ENCODE measurements at places on chromosomes 4 and X.

- no peak for DNase-seq
These were observed 33.8 kb downstream of the CLDN2 start for GRCh38 chrX:106954041-106954440.

DNA sequence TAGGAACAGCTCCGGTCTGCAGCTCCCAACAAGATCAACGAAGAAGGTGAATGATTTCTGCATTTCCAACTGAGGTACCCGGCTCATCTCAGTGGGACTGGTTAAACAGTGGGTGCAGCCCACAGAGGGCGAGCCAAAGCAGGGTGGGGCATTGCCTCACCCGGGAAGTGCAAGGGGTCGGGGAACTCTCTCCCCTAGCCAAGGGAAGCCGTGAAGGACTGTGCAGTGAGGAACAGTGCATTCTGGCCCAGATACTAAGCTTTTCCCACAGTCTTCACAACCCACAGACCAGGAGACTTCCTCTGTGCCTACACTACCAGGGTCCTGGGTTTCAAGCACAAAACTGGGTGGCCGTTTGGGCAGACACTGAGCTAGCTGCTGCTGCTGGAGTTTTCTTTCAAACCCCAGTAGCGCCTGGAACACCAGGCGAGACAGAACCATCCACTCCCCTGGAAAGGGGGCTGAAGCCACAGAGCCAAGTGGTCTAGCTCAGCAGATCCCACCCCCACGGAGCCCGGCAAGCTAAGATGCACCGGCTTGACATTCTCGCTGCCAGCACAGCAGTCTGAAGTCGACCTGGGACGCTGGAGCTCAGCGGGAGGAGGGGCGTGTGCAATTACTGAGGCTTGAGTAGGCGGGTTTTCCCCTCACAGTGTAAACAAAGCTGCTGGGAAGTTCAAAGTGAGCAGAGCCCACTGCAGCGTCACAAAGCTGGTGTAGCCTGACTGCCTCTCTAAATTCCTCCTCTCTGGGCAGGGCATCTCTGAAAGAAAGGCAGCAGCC, 84.6 kb downstream of the THOC2 start:
- no peak for DNase-seq

GRCh38 chr4:74203467-74203866, 45.5 kb downstream of the MTHFD2L start:
- no peak for DNase-seq

DNA sequence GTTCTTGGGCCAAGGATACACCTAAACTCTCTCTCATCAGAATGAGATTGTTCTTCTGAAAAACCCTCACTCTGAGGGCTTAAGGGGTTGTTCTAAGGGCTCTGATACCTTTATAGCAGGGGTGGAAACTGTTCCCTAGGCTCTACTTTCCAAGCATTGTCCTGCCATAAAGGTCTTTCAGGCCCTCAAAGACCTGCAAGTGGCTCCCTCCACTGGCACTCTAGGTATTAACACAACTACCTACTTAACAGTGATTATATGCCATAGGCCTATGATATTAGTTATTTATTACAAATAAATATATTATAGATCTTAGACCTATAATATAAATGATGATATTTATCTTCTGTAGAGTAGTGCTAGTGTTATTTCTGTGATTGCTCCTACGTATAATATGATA, 473.7 kb upstream of the RPS6KA3 start:
- no peak for DNase-seq

GRCh38 chr4:120839974-120840751, 82.4 kb downstream of the PRDM5 start:
- no peak for DNase-seq

- DNase-seq = no peak
These were observed 12.8 kb downstream of the NAP1L3 start for GRCh38 chrX:93660575-93660974.

DNA sequence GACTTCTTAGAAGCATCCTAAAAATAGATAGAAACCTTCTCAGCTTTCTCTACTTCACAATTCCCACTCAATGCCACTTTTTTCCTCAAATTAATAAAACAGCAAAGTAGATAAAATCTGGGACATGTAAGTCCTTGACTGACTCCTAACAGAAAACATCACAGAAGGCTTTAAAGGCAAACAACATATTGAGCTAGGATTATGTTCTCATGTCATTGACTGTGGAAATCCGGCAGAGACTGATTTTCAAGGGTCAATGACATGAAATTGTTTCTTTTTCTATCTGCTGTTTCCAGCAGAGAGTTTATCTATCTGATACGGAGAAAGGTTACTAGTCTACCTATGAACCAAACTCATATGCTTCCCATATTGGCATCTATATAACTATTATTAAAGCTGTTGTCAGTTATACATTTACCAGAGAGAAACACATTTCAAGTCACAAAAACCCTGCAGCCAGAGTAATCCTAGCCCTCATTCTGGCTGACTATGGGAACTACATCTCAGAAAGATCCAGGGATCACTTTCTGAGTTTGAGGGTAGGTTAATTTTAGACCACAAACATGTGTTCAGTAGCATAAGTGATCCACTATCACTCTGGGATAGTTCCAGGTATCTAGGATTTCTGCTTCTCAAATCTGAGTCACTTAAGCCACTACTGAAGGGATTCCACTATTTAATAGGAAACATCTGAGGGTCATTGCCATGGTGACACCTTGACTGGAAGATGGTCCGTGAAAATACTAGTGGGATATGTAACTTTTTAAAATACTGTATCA, 147.6 kb downstream of the PPP3CA start:
- no peak for DNase-seq

DNA sequence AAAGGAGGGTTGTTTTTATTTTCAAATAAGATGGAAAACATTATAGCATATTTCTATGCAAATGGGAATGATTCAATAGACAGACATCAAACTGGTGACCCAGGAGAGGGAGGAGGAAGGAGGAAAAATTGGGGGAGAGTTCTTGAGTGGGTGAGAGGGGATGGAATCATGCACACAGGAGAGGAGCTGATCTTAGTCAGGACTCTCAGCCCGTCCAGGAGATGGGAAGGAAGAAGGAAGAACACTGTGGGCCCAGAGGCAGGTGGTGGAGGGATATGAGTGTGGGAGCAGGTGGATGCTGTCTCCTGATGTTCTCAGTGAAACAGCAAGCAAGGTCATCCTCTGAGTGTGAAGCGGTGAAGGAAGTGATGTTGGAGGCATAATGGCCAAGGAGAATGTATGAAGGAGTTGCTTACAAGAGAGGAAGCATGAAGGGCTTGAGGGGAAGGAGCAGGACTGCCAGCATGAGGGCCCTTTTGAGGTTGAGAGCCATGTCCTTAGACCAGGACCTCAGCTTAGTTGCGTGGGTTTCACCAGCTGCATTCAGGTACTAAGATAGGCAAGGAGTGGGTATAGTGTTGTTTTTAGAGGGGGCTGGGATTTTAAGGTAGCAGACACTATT, 161.7 kb upstream of the NAP1L5 start:
- DNase-seq = no peak

- DNase-seq = no peak
These were observed 551.4 kb upstream of the IGFBP7 start for GRCh38 chr4:57661517-57662090.

DNA sequence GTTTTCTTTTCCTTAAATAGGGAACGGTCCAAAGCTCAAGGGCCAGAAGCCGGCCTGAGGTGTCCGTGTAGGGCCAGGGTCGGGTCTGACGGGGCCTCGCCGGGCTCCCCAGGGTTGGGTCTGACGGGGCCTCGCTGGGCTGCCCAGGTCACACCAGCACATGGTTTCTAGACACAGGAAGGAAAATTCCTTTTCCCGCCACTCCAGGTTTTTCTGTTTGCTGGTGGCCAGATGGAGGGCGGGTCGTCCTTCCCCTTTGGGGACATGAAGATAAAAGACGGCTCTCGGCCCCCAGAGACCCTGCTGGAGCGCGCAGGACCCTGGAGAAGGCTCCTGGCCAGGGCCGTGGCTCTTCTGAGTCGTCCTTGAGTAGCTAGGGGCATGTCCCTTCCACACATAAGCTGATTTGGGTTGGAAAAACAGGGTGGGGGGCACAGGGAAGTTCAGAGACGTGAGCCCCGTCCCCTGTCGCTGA, 35.1 kb downstream of the PIGG start:
- no peak for DNase-seq

GRCh38 chr4:56859841-56860240, 38.3 kb upstream of the SPINK2 start:
- DNase-seq = no peak

GRCh38 chr4:143355540-143356217, 19.0 kb downstream of the GAB1 start:
- DNase-seq = no peak

- no peak for DNase-seq
These were observed 104.6 kb downstream of the FBXW7 start for GRCh38 chr4:152431291-152431690.

GRCh38 chrX:106928227-106928626, 8.0 kb downstream of the CLDN2 start:
- DNase-seq = no peak
